H1 (cell line): ENCODE measurements at places on chromosomes 1 and 21.

- DNase-seq = no peak
These were observed 14.3 kb upstream of the PROK1 start for GRCh38 chr1:110436635-110437034.

DNA sequence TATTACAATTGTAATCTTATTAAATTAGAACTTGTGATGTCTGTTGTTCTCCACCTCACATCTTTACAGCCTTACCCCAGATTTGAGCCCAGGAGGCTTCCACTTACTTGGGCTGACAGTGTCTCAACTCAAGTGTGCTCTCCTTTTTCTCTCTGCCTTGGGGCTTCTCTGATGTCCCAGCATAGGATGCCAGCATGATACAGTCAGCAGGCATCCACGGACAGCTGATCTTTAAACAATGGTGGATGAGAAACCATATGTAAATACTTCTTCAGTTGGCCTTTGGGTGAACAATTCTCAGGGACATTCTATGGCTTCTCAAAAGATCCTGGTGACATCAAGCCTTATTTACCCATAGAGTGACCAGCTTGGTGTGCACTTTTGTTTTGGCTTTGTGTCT, 107.6 kb upstream of the GORAB start:
- no peak for DNase-seq

DNA sequence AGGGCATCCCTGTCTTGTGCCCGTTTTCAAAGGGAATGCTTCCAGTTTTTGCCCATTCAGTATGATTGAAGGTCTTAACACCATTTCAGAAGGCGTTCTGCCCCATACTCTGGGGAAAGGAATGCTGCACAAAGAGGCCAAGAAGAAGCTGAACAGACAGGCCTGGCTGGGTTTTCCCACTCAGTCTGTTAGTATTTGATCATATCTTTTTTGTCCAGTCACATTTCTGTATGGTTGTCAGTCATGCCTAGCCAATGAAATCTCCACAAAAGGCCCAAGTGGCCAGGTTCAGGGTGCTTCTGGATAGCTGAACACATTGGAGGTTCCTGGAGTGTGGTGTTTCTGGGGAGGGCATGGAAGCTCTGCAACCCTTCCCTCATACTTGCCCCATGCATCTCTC, 72.1 kb downstream of the NEK7 start:
- no peak for DNase-seq

- DNase-seq = no peak
These were observed 1.5 kb downstream of the STUM start for GRCh38 chr1:226549937-226550671.

DNA sequence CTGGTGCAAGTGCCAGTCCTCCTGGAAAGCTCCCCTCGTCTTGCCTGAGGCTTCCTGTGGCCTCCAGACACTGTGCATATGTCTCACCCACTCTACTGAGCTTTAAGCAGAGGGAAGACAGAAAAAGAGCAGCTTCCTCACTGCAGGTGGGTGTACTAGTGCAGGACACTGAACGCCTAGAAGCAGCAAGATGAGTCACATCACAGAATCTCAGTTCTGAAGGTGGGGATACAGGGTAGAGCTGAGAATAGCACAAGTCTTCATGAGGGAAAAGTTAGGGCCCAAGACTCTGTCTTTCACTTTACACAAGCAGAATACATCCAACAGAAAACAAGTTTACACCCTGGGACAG, 37.4 kb downstream of the PCAT6 start:
- DNase-seq = no peak

- no peak for DNase-seq
These were observed 60.7 kb downstream of the LRRC8D start for GRCh38 chr1:89881415-89882058.

GRCh38 chr1:209614906-209615305, 31.4 kb downstream of the CAMK1G start:
- no peak for DNase-seq

DNA sequence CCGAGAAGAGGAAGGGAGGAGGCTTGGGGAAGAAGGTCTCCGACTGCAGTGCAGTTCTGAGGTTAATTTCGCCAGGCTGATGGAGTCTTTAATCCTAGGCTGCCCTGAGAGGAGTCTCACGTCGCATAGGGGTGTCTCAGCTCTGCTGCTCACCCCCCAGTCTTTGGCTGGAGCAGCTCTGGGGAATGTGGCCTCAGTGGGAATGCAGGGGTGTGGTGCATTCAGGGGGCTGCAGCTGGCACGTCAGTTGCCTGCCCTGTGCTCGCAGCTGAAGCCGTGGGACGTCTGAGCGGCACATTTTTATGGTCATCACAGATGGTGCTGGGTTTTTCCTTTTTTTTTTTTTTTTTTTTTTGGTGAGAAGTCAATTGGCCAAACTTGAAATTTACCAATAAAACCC, 38.2 kb downstream of the ACTN2 start:
- no peak for DNase-seq

DNA sequence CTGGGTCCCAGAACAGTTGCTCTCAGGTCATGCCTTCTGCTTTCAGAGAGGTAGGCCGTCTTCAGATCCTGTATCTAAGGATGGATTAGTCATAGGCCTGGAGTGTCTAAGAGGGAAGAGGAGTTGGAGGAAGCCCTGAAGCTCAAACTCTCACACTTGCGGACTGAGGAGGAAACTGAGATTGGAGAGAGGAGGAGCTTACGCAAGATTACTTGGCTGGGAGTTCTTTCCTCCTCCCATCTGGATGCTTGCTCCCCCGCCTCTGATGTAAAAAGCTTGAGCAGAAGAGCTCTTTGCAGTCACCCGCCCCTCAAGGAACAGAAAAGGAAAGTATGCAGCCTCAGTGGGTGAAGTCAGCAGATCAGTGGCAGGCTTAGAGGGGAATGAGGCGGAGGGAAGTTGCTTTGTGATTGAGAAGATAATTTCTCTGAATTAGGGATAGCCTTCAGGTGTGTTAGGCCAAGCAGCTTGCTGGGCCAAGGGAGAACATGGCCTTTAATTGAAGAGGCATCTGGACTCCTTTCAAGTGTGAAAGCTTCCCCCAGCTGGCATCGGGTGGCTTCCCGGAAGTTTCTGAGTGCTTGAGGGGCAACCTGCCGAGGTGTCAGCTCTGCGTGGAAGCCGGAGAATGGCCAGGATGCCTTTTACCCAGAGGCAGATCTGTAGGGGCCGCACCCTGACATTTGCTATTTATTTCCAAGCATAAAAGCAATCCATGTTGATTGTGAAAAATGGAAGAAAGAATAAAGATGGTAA, 6.6 kb downstream of the ADORA1 start:
- peak; percentile 45 for DNase-seq

GRCh38 chr1:46725736-46726108, 6.8 kb upstream of the EFCAB14 start:
- no peak for DNase-seq

- DNase-seq = peak; percentile 21
These were observed 103.3 kb upstream of the DEPDC1 start for GRCh38 chr1:68600049-68600661.

- no peak for DNase-seq
These were observed 7.1 kb upstream of the CDK18 start for GRCh38 chr1:205497351-205497750.

- no peak for DNase-seq
These were observed 459 bp downstream of the CAPZB start for GRCh38 chr1:19484798-19485361.

DNA sequence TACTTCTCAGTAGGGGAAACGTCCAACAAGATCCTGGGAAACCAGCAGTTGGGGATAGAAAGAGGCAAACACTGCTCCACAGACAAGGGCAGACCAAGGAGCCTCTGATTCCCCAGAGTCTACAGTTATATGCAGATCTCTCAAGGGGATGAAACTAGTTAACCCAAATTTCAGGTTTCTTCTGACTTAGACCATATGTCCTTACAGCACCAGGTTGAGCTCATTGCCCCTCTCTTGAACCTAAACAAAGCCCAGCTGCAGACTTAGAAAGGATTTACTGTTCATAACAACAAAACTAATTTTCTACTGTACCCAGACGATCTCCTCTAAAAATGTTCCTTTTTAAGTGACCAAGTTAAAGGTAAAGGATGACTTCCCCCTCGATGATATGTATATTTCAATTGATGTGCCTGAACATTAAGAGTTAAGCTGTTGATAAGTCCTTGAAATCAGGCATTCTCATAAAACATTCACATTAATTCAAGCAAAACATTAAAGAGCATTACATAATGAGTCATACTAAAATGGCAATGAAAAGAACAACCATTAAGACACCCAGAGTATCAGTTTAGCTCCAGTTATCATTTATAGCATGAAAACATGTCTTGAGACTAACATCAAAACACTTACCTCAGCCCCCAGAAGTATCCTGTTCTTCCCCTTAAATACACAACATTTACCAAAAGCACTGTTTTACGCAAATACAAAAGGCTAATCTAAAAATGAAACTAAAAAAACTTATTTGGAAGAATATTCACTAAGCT, 24.1 kb downstream of the SMYD3 start:
- no peak for DNase-seq

DNA sequence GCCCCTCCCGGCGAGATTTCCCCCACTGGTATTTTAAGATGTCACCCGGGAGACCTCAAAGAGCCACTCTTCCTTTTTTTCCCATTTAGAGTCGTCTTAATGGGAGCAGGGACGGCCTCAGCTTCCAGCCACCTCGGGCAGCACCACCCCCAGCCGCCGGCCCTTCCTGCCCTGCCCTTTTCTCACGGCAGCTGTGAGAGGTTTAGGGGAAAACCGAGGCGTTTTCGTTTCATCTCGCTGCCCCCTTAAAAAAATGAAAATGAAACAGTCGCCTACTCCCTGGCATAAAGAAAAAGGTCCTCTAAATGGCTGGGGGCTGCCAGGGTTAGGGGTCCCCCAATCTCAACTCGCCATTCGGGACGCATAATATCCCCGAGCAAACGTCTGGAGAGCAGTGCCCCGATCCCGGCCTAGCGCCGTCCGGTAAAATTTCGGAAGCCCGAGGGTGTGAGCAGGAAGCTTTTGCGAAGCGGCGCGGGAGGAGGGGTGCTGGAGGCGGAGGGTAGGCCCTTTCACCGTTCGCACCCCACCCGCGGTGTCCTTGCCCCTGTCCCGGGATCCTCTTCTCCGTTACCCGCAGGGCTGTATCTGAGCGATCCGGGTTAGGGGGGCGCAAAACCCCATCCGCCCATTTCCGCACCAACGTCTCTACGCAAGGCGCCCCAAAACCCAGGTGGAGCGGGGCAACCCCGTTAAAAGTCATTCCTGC, 1.2 kb downstream of the RUNX3 start:
- peak; percentile 57 for DNase-seq

DNA sequence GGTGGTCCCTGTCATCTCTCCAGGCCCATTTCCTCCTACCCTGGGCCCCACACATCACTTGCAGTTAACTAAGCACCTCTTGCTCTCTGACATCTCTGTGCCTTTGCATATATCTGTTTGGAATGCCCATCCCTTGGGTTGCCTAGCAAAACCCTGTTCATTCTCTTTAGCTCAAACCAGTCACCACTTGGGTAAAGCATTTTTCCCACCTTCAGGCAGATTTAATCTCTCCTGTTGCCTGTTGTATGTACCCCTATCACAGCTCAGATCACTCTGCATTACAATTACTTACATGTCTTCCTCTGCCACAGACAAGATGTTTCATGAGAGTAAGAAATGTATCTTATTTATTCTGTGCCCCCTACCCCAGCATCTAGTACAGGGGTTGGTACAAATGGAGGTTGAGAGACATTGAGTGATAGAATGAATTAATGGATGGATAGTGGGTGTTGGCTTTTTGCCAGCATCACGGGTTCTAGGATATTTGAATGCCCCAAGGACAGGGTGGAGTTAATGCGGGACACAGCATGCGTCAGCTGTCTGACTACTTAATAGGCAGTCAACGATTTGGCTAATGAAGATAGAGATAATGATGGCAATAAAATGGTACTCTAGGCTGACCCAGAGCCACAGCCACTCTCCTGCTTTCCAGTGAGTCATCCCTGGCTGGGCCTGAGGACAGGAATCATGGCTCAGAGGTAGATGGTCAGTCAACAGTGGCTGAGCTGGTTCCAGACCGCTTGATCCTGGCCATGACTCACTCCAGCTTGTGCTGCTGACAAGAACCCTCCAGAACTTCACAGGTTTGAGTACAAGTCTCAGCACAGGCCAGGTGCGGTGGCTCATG, 6.5 kb downstream of the NR0B2 start:
- DNase-seq = no peak

DNA sequence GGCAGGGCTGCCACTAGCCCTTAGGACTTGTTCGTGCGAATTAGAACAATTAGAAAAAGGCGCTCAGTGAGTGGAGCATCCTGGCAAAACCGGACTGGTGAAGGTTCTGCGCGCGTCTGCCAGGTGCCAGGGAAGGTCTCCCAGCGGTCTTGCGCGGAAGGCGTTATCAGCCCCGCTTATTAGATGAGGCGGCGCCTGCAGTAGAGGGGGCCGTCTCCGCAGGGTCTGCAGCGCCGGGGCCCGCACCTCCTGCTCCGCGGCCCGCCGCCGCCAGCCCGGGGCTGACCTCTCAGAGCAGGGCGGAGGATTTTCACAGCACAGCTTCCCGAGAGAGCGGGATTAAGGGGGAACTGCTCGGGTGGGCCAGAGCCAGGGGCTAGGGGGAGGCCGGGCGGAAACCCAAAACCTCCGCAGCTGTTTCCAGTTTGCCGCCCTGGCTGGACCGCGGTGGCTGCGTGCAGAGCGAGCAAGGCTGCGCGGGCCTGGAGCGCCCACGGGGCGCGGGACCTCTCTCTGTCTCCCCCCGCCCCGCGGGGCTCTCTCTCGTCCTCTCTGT, 155.2 kb downstream of the FOXD2 start:
- no peak for DNase-seq

DNA sequence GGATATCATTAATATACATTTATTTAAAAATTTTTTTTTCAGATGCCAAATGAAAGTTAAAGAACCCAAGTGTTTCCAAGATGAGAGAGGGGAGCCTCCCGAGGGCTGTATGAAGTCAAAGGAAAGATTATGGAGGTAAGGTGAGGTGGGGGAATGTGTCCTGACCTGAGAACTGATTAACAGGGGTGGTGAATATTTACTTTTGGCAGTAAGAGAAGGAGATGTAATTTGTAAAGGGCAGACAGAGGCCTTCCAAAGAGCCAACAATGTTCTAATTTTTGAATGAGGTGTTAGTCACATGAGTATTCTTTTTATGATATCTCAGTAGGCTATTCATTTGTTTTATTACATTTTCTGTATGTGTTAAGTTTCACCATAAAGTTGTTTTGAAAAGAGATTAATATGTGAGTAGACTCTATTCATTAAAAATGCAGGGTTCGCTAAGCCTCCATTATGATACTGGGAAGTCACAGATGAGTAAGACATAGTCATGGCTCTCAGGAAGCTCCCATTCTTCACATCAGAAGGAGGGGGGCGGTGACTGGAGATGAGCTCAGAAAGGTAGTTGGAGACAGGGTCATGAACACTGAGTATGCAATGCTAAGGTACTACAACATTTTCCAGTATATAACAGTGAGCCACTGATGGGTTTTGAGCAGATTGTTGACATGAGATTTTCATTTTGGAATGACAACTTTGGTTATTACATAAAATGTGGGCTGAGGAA, 62.4 kb upstream of the TNFSF18 start:
- DNase-seq = no peak
